ENCODE measurements at places on chromosomes 1 and 21. TPM values are rescaled to one million over a fixed set of nuclear protein-coding genes. Genes with fewer than 3 reads are reported as not detected.

GRCh38 chr1:218743861-218744505 is 398.8 kb downstream of the TGFB2 start:
- H3K4me3 ChIP-seq = no peak overlapping the region
- H3K36me3 ChIP-seq = no peaks in the 10 kb centered on the region
- H3K4me1 ChIP-seq = no peaks in the 10 kb centered on the region
- H3K27me3 ChIP-seq = no peaks in the 10 kb centered on the region

DNA sequence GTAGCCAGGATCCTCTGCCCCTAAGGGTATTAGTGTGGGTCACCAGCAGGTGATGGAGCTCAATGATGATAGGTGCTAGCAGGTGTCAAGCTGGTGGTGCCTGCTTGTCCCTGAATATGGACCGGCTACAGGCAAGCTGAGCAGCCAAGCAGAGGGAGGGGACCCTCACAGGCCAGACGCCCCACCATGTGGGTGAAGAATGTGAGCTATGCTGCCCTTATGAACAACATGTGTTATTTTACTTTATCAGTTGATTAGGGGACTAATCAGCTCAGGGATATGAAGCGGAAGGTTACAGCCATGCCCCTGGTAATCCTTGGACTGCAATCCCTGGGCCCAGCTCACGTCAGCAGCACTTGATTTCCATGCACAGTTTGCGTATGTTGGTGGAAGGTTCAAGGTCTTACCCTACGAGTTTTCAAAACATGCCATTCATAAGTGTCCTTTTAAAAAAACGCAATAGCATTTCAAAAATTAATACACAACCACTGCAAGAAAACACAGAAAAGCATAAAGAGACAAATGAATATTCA is 106.0 kb downstream of the CDC7 start:
- H3K4me3 ChIP-seq = no peak overlapping the region
- H3K27me3 ChIP-seq = no peaks in the 10 kb centered on the region
- DNase-seq = no peak

GRCh38 chr1:81954534-81955020 is 153.8 kb downstream of the ADGRL2 start:
- H3K36me3 ChIP-seq = peaks cover 72% of the 10 kb centered on the region
- H3K4me1 ChIP-seq = peaks cover 14% of the 10 kb centered on the region
- peak overlapping the region; percentile 1 for H3K27ac ChIP-seq
- H3K4me3 ChIP-seq = no peak overlapping the region
- no peaks in the 10 kb centered on the region for H3K27me3 ChIP-seq

DNA sequence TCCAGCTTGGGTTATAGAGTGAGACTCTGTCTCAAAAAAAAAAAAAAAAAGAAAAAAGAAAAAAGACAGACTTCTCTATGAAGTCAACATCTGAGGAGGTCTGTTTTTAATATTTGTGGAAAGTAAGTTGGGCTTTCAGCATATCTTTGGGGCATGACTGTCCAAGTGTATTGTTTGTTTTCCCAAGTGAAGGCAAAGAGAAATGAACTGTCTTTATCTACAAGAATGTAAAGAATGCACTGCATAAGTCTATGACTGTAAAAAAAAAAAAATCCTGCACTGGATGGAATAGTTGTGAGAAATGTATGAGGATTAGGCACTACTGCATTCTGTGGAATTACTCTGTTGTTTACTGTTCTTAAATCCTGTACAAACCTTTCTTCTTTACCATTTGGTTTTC is 45.6 kb upstream of the TMEM61 start:
- no peak overlapping the region for H3K4me3 ChIP-seq
- no peaks in the 10 kb centered on the region for H3K27me3 ChIP-seq
- no peak overlapping the region for H3K27ac ChIP-seq
- H3K4me1 ChIP-seq = peaks cover 13% of the 10 kb centered on the region
- no peaks in the 10 kb centered on the region for H3K36me3 ChIP-seq
- DNase-seq = no peak

- DNase-seq = peak; percentile 57
- H3K4me1 ChIP-seq = peaks cover 36% of the 10 kb centered on the region
- H3K27ac ChIP-seq = no peak overlapping the region
- H3K4me3 ChIP-seq = no peak overlapping the region
- peaks cover 6% of the 10 kb centered on the region for H3K36me3 ChIP-seq
Observed at GRCh38 chr1:32337855-32338636, 2.0 kb upstream of the MARCKSL1 start.

GRCh38 chr1:234975122-234975940 is 153.3 kb downstream of the TOMM20 start:
- no peak overlapping the region for H3K4me3 ChIP-seq
- no peak overlapping the region for H3K27ac ChIP-seq
- H3K4me1 ChIP-seq = peaks cover 44% of the 10 kb centered on the region
- no peaks in the 10 kb centered on the region for H3K36me3 ChIP-seq
- DNase-seq = no peak

GRCh38 chr1:243719476-243719875 is 130.6 kb downstream of the AKT3 start:
- no peak overlapping the region for H3K27ac ChIP-seq
- no peak overlapping the region for H3K4me3 ChIP-seq
- no peak for DNase-seq
- H3K27me3 ChIP-seq = no peaks in the 10 kb centered on the region

The MATN1 gene
- total RNA-seq = not detected

GRCh38 chr1:32201011-32201855 is 838 bp downstream of the CCDC28B start:
- peaks cover 11% of the 10 kb centered on the region for H3K27me3 ChIP-seq
- H3K4me3 ChIP-seq = peak overlapping the region; percentile 68
- no peaks in the 10 kb centered on the region for H3K36me3 ChIP-seq
- peak; percentile 81 for DNase-seq
- peaks cover 27% of the 10 kb centered on the region for H3K4me1 ChIP-seq
- H3K27ac ChIP-seq = no peak overlapping the region

The PLA2G2E gene
- not detected for total RNA-seq

- no peak for DNase-seq
- peaks cover 63% of the 10 kb centered on the region for H3K4me1 ChIP-seq
- H3K27ac ChIP-seq = peak overlapping the region; percentile 96
- H3K4me3 ChIP-seq = no peak overlapping the region
Observed at GRCh38 chr1:89563957-89564604, 39.5 kb downstream of the LRRC8B start.

The CNTN2 gene
- total RNA-seq = 12.8 TPM

The S100A9 gene
- not detected for total RNA-seq

The SLC35F3 gene
- 1.5 TPM for total RNA-seq

The CRP gene
- not detected for total RNA-seq

The KCNE2 gene
- not detected for total RNA-seq

GRCh38 chr1:84339503-84339902 is 38.0 kb downstream of the SAMD13 start:
- no peak overlapping the region for H3K4me3 ChIP-seq
- no peak for DNase-seq
- no peaks in the 10 kb centered on the region for H3K36me3 ChIP-seq
- no peaks in the 10 kb centered on the region for H3K4me1 ChIP-seq

DNA sequence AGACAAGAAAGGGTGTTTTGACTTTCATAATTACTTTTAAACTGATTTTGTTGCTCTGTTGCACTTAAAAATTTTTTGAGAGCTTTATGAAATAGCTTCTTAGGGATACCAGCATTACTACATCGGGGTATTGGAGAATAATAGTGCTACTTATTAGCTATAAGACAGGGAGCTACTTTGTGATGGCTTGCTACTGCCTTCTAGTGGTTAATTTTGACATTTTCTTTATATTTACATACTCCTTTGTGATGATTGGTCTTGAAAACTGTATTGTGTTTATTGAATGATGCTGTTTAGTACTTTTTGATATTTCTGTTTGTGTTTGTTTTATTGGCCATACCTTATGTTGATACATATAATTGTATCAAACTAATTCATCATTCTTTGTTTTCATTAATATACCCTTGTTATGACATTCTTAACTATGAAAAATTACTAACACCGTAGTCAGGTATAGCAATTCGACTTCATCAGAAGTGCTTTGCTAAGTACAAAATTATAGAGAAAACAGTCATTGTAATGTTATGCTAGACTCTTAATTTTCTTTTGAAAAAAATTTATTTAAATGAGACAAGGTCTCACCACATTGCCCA is 85.5 kb downstream of the CLIC4 start:
- peaks cover 2% of the 10 kb centered on the region for H3K4me1 ChIP-seq
- no peak overlapping the region for H3K4me3 ChIP-seq
- peak; percentile 64 for DNase-seq
- no peak overlapping the region for H3K27ac ChIP-seq
- no peaks in the 10 kb centered on the region for H3K36me3 ChIP-seq

The KRTAP20-2 gene
- not detected for total RNA-seq

The LCE2A gene
- not detected for total RNA-seq

The HP1BP3 gene
- total RNA-seq = 257 TPM

- no peak overlapping the region for H3K27ac ChIP-seq
- H3K27me3 ChIP-seq = no peaks in the 10 kb centered on the region
- peaks cover 46% of the 10 kb centered on the region for H3K4me1 ChIP-seq
- H3K36me3 ChIP-seq = no peaks in the 10 kb centered on the region
- DNase-seq = no peak
Observed at GRCh38 chr1:19466112-19466561, 19.2 kb downstream of the CAPZB start.

DNA sequence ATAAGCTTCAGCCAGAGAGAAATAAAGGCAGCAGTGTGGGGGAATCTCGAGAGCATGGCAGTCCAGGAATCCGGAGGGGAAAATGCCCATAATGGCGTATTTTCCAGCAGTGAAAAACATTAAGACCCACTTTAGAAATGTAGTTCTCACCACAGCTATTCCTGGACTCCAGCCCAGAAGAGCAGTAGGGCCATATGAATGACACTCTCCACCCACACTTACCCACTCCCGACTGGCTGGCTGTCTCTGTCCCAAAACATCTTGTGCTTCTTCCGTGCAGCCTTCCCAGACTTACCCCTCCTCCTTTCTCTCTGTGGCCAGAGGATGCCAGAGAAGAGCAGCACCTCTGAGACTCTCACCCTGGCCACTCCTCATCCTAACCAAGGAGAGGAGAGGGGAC is 56.4 kb downstream of the TRABD2B start:
- H3K36me3 ChIP-seq = no peaks in the 10 kb centered on the region
- H3K27ac ChIP-seq = no peak overlapping the region
- no peaks in the 10 kb centered on the region for H3K27me3 ChIP-seq
- no peaks in the 10 kb centered on the region for H3K4me1 ChIP-seq
- no peak for DNase-seq
- H3K4me3 ChIP-seq = no peak overlapping the region

DNA sequence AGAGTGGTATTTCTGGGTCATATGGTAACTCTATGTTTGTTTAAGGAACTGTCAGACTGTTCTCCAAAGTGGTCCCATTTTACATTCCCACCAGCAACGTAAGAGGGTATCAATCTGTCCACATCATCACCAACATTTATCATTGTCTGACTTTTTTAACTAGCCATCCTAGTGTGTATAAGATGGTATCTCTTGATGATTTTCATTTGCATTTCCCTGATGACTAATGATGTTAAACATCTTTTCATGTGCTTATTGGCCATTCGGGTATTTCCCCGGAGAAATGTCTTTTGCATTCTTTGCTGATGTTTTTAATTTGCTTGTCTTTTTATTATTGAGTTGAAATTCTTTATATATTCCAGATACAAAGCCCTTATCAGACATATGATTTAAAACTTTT is 370.1 kb upstream of the NR5A2 start:
- no peaks in the 10 kb centered on the region for H3K27me3 ChIP-seq
- DNase-seq = no peak
- no peaks in the 10 kb centered on the region for H3K4me1 ChIP-seq
- no peak overlapping the region for H3K27ac ChIP-seq
- H3K4me3 ChIP-seq = no peak overlapping the region

- no peaks in the 10 kb centered on the region for H3K36me3 ChIP-seq
- no peak overlapping the region for H3K4me3 ChIP-seq
- H3K4me1 ChIP-seq = no peaks in the 10 kb centered on the region
- H3K27me3 ChIP-seq = no peaks in the 10 kb centered on the region
- no peak overlapping the region for H3K27ac ChIP-seq
Observed at GRCh38 chr1:17880449-17880848, 125.3 kb downstream of the ACTL8 start.

DNA sequence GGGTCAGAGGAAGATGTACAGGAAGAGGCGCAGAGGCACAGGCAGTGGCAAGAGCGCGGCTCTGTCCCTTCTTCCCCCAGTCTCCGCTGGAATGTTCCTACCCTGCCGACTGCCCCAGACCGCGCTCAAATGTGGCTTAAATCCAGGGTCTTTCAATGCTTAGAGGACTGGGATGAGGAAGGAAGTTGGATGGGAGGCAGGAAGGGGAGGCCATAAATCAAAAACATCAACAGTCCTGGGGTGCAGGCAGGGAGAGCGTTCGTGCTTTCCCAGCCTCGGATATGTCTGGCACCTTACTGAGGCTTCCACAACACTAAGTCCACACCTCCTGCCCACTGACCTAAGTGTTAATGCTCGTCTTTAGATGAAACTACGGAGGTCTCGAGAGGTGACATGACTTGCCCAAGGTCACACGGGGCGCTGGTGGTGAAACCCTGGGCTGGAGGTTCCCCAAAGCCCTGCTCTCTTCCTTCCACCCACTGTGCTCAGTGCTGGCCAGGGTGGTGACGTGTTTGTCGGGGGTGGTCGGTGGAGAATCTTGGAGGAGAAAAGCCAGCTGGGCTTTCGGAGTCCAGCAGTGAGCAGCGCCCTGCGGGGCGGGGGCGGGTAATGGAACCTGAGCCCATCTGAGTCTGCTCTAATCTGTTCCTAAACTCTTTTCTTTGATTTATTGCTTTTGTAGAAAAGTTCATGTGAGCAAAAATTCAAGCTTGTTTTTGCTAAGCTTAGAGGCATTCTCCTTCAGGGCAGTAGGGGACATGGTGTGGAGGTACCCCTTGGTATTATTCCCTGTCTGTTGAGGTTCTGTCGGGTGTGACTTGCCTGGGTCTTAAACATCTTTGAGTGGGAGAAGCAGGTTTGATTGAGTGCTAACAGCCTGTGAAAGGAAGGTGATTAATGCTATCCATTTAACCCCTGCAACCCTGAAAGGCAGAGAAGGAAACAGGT is 708 bp downstream of the CDA start:
- DNase-seq = peak; percentile 21
- no peaks in the 10 kb centered on the region for H3K27me3 ChIP-seq
- no peaks in the 10 kb centered on the region for H3K36me3 ChIP-seq
- H3K4me1 ChIP-seq = peaks cover 14% of the 10 kb centered on the region

The ADGRB2 gene
- total RNA-seq = 7.1 TPM

- no peaks in the 10 kb centered on the region for H3K4me1 ChIP-seq
- no peaks in the 10 kb centered on the region for H3K27me3 ChIP-seq
- no peak for DNase-seq
- H3K4me3 ChIP-seq = no peak overlapping the region
Observed at GRCh38 chr1:232875536-232875935, 70.3 kb downstream of the MAP10 start.

DNA sequence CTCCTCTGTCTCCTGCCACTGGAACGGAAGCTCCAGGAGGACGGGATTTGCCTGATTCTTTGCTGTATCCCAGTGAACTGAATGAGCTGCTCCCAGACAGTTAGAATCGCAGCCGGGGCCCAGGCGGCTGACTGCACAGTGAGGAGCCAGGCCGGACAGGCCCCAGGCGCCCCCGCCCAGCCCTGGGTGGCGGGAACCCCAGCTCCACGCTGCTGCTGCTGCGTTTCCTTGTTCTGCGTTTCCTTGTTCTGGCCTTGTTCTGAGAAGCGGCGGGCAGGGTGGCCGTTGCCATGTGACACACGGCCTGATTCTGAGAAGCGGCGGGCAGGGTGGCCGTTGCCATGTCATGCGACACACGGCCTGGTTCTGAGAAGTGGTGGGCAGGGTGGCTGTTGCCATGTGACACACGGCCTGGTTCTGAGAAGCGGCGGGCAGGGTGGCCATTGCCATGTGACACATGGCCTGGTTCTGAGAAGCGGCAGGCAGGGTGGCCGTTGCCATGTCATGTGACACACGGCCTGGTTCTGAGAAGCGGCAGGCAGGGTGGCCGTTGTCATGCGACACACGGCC is 56.2 kb downstream of the SLC37A1 start:
- H3K4me1 ChIP-seq = peaks cover 14% of the 10 kb centered on the region
- H3K36me3 ChIP-seq = no peaks in the 10 kb centered on the region
- H3K27me3 ChIP-seq = no peaks in the 10 kb centered on the region
- DNase-seq = no peak
- no peak overlapping the region for H3K27ac ChIP-seq
